ENCODE measurements at places on chromosomes 11 and 22.

GRCh38 chr11:59285716-59286260 lies 72.9 kb upstream of the OR5AN1 start:
- no peak for DNase-seq

GRCh38 chr11:65445101-65445603 lies 22.6 kb downstream of the NEAT1 start:
- no peak for DNase-seq

GRCh38 chr11:14455648-14456430 lies 43.8 kb downstream of the COPB1 start:
- no peak for DNase-seq

GRCh38 chr11:121337740-121338272 lies 45.2 kb downstream of the SC5D start:
- no peak for DNase-seq

DNA sequence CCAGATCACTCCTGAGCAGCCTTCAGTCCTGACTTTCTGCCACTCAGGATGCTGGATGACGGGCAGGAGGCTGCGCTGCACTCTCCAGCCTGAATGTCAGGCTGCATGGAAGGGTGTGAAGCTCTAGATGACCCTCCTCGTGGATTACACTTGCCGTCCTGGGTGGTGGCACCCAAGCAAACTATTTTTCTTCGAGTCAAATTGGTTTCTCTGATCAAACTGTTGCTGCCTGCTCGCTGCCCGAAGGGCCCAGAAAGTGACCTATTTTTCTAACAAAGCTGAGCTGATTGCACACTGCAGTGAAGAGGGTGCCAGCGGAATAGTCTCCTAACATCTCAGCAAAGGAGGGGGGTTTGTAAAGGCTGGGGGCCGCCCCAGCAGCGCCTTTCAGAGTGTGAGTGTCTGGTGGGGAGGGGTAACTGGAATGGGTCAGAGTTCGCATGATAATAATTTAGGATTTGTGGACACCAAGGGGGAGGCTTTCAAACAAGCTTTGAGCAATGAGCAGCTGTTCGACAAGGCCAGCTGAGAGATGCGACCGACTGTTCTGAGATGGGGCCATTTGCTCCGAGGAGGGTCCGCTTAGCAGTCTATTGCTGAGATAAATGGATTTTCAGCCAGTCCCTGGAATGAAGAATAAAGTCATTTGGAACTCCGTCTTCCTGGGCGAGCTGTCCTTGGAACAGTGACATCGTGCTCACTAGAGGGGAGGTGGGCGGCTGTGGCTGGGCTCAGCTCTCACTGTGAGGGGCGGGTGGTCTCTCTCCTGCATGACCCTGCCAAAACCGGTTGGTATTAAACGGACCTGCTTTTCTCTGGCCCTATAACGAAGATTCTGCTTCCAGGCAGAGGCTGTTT lies 537.6 kb downstream of the BRD1 start:
- DNase-seq, result no peak

DNA sequence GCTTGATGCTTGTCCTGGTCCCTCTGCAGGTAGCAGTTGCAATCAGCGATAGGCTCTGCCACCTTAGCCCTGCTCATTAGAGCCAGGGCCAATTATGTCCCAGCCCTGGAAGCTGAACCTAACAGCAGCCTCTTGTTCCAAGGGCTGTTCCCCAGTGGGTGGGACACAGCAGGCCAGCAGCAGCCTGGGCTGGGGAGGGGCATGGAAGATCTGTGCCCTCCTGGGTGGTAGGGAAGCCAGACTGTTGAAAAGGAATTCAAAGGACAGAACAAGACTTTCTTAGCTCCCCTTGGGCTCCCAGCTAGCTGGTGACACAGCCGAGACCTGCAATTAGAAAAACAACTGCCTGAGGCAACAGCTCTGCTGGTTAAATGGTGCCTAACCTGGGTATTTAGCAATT lies 17.4 kb downstream of the DRD2 start:
- DNase-seq, result no peak

- no peak for DNase-seq
Measured at GRCh38 chr11:132072858-132073211, 702.4 kb downstream of the NTM start.

GRCh38 chr11:122750049-122750448 lies 88.3 kb upstream of the CRTAM start:
- no peak for DNase-seq

GRCh38 chr11:64134963-64135362 lies 30.9 kb downstream of the MACROD1 start:
- DNase-seq, result no peak

GRCh38 chr22:44595841-44596341 lies 97.9 kb upstream of the RTL6 start:
- DNase-seq, result no peak

GRCh38 chr11:20261526-20261925 lies 101.3 kb upstream of the DBX1 start:
- DNase-seq, result no peak

- no peak for DNase-seq
Measured at GRCh38 chr11:58742981-58743880, 11.5 kb upstream of the GLYAT start.

DNA sequence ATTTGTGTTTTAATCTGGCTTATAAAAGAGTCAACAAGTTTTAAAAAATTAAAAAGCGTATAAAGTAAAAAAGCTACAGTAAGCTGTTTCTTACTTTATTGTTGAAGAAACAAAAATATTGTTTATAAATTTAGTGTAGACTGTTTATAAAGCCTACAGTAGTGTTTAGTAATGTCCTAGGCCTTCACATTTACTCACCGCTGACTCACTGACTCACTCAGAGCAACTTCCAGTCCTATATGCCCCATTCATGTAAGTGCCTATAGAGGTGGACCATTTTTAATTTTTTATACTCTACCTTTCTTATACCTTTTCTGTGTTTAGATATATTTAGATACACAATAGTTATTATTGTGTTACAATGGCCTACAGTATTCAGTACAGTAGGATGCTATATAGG lies 12.2 kb downstream of the MPPED2 start:
- no peak for DNase-seq

DNA sequence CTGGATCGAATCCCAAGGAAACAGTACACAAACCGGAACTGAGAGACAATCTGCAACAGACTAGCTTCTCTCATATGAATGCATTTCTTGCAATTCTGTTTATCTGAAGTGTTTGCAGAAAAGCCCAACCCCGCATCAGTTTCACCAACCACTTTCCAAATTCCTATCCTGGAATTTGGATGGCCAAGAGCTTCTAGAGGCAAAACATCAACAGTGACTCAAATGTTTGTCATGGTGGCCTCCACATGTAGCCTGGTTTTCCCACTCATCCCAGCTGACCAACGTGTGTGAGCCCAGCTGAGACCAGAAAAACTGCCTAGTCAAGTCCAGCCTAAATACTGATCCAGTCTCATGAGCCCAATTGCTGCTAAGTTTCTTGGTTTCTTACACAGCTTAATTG lies 8.3 kb upstream of the MIEF1 start:
- DNase-seq, result no peak

- DNase-seq, result no peak
Measured at GRCh38 chr11:111167666-111168065, 77.9 kb upstream of the POU2AF2 start.

DNA sequence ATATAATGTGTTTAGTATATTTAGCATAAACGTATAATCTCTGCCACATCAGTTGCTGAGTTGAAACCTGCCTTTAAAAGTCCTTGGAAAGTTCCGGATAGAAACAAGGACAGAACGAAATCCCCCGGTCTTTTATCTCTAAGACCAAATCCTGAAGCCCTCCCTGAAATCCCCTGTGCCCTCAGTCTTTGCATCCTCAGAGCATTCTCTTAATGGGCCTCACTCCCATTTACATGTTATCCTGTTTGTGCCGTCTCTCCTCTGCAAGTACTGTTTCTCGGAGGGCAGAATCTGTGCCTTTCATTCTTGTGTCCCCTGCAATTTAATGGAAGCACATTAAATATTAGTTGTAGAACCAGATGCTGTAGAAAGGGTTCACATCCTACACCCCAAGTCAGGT lies 56.0 kb downstream of the ZNRF3 start:
- DNase-seq, result no peak

DNA sequence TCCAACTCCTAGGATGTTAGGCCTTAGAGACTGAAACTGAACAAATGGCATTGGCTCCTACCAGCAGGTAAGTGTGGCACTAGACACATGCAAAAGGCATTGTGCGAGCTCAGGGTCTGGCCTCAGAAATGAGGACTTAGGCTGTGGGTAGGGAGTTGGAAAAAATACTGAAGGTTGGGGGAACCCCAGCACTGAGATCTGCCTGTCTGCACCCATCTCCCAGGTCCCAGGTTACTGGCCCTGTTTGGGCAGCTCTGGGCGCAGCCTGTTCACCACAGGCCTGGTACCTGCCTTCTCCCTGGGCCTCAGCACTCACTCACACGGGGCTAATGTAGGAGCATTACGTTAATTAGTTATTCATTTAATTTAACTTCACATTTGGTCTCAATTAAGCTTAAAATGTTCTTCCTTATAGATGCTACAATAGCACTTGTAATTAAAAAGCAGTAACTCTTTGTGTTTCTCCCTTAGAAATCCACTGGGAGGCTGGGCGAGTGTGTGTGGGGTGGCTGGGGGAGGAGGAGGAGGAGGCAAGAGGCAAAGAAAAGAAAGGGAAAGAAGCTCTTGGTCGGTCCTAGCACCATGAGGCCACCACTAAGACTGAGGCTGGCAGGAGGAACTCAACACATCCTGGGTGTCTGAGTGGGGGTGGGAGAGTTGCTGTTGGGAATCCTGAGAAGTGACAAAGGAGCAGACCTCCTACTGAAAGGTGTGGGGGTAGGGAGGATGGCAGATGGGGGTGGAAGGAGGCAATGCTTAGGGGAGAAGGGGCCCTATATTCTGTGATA lies 19.4 kb downstream of the TMEM218 start:
- DNase-seq, result no peak

DNA sequence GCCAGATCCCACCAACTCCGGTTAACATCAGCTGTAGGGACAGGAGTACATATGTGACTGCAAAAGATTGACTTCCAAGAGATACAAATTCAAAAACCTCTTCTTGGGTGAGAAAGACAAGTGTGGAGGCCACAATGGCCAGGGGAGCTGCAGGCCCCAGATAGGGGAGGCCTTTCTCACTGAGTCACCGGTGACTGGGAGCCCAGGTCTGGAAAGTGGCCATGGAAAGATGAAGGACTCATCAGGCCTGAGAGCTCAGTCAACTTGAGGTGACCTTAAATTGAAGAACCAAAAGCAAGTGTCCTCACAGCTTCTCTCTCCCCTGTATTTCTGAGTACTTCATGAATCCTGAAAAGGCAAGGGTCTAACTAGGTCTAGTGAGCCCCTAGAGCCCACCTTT lies 90.4 kb upstream of the CLPB start:
- DNase-seq, result no peak

- no peak for DNase-seq
Measured at GRCh38 chr11:7486781-7487140, 1.5 kb downstream of the OLFML1 start.

- no peak for DNase-seq
Measured at GRCh38 chr11:45280449-45280848, 5.7 kb downstream of the SYT13 start.

DNA sequence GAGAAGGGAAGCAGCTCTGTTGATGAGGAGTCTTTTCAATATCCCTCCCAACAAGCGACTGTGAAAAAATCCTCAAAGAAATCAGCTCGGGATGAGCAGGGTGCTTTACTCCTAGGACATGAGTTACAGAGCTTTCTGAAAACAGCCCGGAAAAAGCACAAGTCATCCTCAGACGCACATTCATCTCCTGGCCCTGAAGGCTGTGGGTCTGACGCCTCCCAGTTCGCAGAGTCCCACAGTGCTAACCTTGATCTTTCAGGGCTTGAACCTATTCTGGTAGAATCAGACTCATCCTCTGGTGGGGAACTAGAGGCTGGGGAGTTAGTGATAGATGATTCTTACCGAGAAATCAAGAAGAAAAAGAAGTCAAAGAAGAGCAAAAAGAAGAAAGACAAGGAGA lies 7.7 kb downstream of the HMGXB4 start:
- no peak for DNase-seq

- no peak for DNase-seq
Measured at GRCh38 chr11:3710485-3711259, 39.5 kb upstream of the CHRNA10 start.

GRCh38 chr11:18248561-18248960 lies at the start of gene SAA2:
Gene SAA2 (minus strand): TSS chr11:18248668. CDS start chr11:18248011, 657 bp downstream.
- no peak for DNase-seq

DNA sequence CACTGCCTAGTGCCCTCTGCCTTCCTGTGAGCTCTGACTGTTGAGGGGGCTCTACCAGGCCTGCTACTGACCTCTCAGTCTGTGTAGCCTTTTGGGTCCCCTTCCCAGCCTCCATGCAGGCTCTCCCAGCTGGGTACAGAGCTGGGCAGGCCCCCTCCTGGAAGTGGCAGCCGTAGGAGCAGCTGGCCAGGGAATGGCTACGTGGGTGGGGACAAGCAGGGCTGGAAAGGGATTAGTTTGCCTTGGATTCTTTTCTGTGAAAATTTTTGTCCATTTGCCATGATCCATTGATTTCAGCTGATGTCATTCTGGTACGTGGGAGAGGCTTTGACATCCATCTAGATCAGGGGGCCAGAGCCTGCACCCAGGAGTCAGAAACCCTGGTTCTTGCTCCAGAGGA lies 23.9 kb upstream of the NECTIN1 start:
- no peak for DNase-seq

DNA sequence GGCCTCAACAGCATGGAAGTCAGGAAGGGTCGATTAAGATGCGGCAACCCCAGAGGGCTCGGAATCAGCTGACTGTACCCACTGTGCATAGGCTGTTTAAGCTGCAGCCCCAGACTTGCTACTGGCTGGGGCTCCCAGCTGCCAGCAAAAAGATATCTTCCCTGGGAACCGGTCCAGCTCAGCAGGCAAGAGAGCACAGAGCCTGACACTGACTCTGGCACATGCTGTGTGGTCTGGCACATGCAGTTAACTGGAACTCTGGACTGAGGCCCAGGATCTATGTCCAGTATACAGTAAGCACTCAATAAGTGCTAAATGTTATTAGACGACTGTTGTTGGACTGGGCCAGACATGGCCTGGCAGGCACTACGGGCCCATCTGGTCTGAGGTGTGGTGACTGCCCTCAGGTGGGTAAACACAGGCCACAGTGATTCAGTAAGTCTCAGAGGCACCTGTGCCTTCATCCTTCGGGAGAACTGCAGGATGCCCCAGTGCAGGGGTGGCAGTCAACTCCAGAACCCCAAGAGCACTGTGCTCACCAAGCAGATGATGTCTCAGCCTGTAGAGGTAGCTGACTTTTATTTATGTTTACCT lies 87.6 kb downstream of the LARGE1 start:
- DNase-seq, result no peak

DNA sequence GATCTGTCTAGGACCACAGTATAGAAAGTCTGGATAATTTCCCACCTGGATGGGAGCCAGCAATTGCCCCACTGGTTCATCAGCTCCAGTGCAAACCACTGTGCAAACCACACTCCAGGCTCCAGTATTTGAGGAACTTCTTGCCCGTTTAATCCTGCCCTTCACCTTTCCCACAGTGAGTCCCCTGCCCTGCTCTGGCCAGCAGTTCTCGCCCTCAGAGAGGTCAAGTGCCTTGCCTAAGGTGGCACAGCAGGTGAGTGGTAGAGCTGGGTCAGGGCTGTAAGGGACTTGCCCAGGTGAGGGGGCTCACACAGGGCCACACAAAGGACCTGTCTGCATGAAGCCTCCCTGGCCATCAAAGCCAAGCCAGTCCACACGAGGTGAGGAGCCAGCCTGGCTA lies 24.1 kb downstream of the MS4A10 start:
- DNase-seq, result no peak
